ENCODE measurements at places on chromosomes 3 and 15.

- DNase-seq: no peak
Measured at GRCh38 chr15:68552344-68552743, 26.4 kb upstream of the CORO2B start.

DNA sequence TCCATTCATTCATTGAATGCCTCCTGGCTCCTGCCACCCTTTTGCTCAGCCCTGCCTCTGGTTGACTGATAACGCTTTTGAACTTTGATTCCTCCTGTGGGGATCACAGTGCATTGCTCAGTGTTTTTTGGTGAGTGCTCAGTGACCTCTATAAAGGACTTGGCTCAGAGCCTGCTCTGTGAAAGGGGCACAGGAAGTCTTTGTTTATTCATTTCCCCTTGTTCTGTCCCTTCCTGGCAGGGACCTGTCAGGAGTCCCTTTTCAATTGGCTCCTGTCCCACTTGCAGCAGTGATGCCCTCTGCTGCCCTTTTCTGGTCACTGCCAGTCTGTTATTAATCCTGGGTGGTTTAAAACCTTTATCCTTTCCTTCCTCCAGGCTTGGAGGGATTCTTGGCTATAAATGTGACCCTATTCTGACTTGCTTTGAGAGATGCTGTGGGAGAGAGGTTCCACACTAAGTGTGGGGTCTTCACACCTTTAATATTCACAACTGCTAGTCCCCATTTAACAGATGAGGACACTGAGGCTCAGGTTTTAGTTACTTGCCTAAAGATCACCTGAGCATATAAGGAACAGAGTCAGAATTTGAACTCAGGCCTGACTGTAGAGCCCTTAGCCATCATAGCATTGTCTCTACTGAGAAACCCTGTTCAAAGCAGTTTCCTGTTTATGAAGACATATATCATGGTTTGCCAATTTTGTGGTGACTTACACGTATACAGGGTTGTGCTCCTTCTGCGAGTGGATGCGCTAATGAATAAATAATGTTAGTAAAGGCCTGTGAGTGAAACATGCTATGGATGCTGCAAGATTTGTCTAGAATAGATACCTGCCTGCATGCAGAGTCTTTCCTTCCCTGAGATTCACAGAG is 23.2 kb upstream of the TATDN2 start:
- no peak for DNase-seq

- no peak for DNase-seq
Measured at GRCh38 chr3:126985132-126985985, 2.4 kb downstream of the PLXNA1 start.

DNA sequence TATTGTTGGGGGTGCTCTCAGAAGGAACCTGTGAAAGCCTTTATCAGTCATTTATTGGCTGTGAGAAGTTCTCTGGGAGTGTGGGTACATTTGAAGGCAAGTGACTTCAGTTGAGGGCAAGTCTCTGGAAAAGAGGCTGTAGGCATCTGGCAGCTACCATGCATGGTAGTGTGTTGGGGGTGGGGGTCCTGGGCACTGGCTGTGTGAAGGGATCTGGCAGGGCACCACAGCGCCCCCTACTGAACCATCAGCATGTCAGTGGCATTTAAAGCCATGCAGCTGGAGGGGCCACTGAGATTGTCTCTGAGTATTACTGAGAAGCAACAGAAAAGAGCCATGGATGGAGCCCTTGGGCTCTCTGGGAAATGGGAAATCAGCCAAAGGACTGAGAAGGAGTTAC is 30.6 kb downstream of the CRTAP start:
- DNase-seq: no peak

- no peak for DNase-seq
Measured at GRCh38 chr3:194298331-194299227, 52.5 kb downstream of the CPN2 start.

DNA sequence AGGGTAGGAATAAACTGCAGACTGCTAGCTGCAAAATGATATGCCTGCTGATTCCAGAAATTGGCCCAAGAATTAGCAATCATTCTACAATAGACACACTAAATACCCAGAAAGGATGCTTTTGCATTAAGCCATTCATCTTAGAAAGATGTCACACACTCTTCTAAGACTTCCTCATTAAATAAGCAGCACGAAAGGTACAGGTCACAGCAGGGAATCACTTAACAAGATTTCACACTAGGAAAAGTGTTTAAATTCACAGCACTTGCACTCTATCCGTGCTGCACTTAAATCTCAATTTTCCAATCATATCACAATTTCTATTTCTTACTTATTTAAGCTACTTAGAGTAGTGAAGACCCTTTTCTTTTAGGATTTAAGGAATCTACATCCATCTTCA is 372.8 kb upstream of the CBLB start:
- DNase-seq: no peak

DNA sequence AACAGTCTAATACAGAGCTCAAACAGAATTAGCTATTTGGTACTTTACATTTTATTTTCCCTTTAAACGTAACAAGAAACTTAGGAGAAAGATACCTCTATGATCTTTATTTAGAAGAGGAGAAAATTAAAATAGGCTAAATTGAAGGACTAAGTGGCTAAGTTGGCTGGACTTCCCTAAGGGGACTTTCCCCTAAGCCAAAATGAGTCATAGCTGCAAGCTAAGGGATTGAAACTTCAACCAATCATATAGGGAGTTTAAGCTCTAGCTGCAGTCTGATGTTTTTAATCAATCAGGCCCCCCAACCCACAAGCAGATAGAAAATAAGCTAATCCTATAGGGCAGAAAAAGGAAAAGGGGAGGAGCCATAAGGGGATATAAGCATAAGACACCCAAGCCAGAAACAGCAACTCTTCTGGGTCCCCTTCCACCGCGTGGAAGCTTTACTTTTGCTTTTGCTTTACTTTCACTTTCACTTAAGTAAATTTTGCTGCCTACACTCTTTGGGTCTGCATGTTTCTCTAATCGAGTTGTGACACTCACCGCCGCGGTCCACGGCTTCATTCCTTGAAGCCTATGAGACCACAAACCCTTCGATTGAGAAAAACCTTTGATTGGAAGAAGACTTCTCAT is 1108.5 kb upstream of the EPHA6 start:
- DNase-seq: no peak

GRCh38 chr3:2937055-2937454 is 173.1 kb downstream of the IL5RA start:
- DNase-seq: no peak

GRCh38 chr3:69541711-69542088 is 155.8 kb upstream of the FRMD4B start:
- peak; percentile 58 for DNase-seq
